Activated CD8-positive, alpha-beta T cell treated with anti-CD3 and anti-CD28 coated beads for 36 hours (primary cell): ENCODE measurements at places on chromosomes 7 and 10. TPM values are rescaled to one million over a fixed set of nuclear protein-coding genes. Genes with fewer than 3 reads are reported as not detected.
A peak's percentile ranks its signal among the peaks of the same experiment; 100 is the strongest.

DNA sequence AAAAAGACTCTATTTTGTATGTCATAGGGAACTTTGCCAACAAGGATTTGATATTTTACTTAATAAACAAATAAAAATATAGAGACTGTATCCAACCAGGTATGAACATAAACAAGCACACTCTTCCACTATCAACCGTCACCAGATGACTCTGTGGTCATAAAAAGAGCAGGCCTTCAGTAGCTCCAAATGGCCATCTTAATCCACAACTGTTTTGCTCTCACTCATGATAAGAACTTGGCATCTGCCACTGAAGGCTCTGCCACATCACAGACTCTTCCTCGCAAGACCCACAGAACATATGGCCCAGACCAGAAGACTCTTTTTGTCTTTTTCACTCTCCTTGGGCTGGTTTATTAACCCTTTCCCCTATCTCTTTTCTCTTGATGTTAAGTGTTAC is 98.7 kb upstream of the POM121L12 start:
- DNase-seq: no peak

- DNase-seq: no peak
These were observed 199.3 kb upstream of the AUTS2 start for GRCh38 chr7:69398986-69399385.

DNA sequence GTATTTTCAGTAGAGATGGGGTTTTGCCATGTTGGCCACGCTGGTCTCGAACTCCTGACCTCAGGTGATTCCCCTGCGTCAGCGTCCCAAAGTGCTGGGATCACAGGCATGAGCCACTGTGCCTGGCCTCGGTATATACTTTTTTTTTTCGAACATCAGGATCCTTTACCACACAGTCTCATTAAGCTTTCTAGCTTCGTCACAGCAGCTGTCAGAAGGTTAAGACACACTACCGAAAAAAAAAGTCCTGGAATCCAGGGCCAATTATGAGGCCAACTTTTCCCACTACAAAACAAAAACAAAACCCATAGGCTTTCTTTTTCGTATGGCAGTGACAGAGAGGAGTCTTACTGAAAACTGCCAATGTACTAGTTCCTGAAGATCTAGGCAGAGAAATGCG is 30.7 kb downstream of the ZC3HC1 start:
- DNase-seq: no peak

- DNase-seq: peak; percentile 80
These were observed 170.4 kb downstream of the SNX13 start for GRCh38 chr7:17769918-17770317.

- DNase-seq: no peak
These were observed 9.0 kb downstream of the GATAD1 start for GRCh38 chr7:92456236-92456635.

DNA sequence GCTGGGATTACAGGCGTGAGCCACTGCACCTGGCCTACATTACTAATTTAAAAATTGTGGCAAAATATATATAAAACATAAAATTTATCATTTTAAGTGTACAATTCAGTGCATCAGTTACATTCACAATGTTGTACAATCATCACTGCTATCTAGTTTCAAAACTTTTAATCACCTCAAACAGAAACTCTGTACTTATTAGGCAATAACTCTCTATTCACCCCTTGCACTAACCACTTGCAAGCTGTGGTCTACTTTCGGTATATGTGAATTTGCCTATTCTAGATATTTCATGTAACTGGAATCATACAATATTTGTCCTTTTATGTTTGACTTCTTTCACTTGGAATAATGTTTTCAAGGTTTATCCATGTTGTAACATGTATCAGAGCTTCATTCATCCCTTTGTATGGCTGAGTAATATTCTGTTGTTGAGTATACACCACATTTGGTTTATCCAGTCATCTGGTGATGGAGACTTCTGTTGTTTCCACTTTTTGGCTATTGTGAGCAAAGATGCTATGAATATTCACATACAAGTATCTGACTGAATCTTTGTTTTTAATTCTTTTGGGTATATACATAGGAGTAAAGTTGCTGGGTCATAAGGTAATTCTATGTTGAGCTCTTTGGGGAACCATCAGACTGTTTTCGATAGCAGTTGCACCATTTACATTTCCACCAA is 14.3 kb upstream of the ELOVL3 start:
- DNase-seq: no peak

DNA sequence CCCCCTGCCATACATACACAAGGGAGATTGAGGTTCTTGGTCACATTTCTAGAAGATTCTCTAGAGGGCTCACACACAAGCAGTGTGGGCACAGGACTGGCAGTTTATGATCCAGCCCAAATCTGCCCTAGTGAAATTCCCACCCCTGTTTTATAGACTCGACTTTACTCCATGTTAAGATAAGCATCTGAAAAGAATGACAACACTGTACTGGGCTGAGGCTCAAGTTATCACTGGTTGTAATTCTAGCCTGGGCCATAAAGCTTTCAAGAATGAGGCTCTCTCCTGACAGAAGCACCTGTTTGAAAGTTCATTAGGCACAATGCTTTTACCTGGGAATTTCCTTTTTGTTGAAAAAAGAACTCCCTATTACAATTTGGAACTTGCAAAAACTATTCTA is 195.6 kb upstream of the GLI3 start:
- no peak for DNase-seq

DNA sequence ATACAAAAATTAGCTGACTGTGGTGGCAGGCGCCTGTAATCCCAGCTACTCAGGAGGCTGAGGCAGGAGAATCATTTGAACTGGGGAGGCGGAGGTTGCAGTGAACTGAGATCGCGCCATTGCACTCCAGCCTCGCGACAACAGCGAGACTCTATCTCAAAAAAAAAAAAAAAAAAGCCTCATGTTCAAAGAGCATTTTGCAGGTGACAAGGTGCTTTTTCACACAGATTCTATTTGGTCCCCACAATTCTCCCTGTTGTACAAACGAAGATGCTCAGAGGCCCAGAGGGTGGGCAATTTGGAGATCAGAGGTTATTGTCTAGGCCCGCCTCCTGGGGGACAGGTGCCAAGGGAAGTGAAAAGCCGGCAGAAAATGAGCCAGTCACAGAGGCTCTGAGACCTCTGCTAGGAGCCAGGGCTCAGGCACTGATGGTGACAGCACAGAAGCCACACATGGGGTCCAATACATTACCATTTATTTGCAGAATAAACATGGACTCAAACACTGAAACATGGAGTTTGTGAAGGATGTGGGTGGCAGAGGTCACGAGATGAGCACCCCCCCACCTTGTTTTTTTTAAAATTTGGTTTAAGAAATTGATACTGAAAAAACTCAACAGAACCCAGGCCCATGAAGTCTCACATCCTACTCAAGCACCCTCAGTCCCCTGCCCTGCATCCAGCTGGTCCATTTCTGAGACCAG is 882 bp upstream of the GAL3ST4 start:
- DNase-seq: peak; percentile 50

- DNase-seq: no peak
These were observed 10.7 kb upstream of the OGA start for GRCh38 chr10:101828766-101829551.

- DNase-seq: no peak
These were observed 60.0 kb upstream of the NKX6-2 start for GRCh38 chr10:132845780-132846595.

The IFIT1 gene
- total RNA-seq: 6.1 TPM

The KCNIP2 gene
- 2.4 TPM for total RNA-seq

GRCh38 chr10:78616125-78616695 is 452.6 kb upstream of the ZMIZ1 start:
- no peak for DNase-seq

GRCh38 chr7:75630549-75630948 is 108.2 kb downstream of the HIP1 start:
- DNase-seq: no peak

- no peak for DNase-seq
These were observed 79.3 kb upstream of the ARMC3 start for GRCh38 chr10:22848509-22848908.

The OPN1SW gene
- total RNA-seq: not detected

DNA sequence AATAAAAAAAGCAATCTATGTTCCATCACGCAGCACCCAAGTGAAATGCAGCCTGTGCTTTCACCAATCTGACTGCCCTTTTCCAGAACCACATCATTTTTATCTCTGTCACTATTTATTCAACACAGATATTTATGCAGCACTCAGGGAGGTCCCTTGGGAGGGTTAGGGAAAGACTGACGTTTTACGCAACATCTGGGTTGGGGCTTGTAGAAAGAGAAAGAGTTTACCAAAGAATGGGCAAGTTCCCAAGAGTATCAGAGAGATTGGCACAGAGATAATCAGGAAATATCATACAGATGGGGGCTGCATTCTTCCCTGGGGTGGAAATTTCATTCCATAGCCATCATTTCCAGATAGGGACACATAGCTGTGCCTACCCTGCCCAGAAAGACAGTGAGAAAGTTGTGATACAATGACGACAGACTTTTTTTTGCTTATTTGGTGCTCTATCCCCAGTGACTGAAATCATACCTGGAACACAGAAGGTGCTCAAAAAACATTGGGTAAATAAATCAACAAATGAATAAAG is 474.2 kb downstream of the CALN1 start:
- DNase-seq: no peak

The TAS2R4 gene
- total RNA-seq: 0.54 TPM

DNA sequence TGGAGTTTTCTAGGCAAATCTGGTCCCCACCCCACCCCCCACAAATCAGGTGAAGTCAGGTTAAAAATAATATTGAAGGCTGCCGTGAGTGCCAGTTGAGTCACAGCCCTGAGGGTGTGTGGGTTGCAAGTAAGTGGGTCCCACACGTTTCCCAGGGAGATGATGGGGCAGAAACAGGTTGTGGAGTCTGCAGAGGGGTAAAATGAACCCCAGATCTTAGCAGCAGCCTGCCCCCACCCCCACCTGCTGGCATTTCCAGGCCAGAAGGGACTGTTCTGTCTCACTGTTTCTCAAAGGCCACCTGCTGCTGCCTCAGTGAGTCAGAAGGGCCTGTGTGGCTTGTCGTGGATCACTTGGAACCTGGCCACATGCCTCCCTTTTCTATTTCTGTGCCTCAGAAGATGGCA is 59.8 kb upstream of the SMNDC1 start:
- DNase-seq: peak; percentile 82

DNA sequence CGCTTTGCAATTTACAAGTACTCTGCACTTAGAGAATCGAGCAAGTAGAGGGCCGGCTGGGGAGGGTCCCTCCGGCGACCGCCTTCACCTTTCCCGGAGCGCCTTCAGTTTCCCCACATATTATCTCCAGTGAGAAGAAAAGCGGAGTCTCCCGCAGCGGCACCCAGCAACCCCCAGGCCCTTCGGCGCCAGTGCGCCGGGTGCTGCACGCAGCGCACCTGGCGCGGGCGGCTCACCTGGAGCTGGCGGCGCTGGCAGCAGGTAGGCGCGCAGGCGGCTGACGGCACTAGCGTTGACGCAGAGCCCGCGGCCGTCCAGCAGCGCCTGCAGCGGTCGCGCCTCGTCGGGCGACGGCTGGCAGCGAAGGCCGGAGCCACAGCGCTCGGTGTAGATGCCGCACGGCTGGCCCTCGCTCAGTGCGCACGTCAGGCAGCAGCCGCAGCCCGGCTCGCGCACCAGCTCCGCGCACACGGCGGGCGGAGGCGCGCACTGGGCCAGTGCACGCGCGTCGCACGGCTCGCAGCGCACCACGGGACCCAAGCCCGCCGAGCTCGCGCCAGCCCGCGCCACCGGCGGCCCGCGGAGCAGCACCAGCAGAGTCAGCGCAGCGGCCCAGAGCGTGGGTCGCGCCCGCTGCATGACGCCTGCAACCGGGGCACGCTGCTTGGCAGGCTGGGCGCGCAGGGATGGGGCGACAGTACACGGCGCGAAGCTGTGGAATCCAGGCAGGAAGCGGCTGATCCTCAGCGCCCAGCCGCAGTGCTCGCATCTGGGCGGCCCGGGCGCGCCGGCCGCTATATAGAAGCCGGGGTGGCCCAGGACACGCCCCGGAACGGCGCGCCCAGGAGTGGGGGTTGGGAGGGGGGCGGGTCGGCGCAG is at the start of gene IGFBP3:
Gene IGFBP3 (minus strand): TSS at position 771 of the 879 bp plus-strand sequence. CDS start 132 bp downstream, at position 639.
- no peak for DNase-seq
